Stimulated activated CD8-positive, alpha-beta memory T cell treated with anti-CD3 and anti-CD28 coated beads, Interleukin-4, amount 100 ng/mL, for 1 hour (primary cell): ENCODE measurements at places on chromosomes 6 and 20.

DNA sequence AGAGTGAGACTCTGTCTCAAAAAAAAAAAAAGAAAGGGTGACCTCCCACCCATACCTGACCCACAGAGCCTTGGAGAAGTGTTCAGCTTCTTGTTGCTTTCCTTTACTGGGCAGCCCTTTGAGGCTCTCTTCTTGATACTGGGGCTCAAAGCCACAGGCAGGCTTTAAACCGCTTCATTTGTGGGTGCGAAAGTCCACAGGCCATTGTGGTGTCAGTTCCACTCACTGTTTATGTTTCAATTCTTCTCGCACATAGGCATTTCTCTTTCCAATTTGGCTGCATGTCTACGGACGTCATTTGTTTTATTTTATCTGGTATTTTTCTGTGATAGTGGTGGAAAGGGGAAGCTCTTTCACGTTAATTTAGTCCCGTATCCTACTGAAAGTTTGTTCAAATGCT is 34.6 kb downstream of the PPARD start:
- DNase-seq, result no peak

DNA sequence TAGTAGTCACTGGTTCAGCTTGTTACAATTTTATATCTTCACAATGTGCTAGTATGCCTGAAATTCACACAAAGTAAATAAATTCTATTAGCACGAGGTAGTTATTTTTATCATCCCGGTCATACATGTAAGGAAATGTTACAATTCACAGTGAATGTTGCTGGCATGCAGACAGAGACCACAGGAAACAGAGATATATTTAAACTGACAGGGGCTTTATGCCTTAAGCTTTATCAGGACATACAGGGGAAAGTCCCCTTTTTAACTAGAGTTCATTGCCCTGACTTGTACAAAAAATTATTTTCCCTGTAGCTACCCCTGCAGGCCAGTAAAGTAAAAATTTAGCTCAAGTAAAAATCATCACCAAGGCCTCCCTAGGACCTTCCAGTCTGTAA is 712.0 kb upstream of the NRSN1 start:
- DNase-seq, result no peak

DNA sequence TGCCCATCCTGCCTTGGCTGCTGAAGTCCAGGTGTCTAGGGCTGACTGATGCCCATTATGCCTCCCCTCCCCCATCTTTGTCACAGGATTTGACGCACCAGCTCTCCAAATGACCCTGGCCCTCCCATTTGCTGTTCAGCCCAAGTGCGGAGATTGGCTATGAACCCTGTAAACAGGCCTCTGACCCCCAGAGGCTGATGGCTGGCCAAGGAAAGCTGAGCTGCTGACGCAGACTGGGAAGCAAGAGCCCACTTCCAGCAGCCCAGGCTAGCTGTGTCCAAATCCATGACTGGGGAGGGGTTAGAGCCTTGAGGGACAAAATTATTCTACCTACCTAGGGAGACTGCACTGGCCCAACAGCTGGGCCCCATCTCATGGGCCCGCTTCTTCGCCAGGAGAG is 797 bp upstream of the GNRH2 start:
- no peak for DNase-seq

DNA sequence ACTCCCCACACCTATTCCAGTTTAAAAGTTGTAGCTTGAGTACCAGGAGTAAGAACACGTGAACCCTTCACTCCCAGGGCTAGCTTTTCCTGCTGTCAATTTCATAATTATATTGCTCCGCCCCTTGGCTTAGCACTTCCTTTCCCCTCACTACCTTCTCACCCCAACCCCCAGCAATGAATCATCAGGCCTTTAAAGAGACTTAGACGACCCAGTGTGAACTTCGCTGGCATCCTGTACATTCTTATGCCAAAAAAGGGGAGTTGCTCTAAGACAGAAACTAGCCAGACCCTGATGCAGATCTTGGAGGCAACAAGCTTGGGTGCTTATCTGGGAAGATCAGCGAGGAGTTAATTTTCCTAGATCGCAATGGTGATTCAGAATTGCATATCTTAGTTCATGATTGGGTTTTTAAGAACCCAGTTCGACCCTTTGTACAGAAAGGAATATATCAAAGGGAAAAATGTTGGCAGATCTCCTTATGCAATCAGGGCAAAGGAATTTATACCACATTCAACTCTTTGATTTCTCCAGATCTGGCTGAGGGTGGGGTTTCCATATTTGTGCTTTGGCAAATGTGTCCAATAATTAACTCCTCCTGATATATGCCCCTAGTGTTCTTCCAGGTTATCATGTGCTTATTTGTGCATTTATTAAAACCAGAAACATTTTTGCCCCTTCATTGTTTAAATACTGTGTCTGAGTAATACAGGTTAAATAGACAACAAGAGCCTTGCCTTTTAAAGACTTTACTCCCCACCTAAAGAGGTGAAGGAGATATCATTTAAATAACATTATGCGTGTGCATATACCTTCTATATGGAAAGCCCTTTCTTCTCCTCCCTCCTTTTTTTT is 8.1 kb upstream of the ATXN1 start:
- peak; percentile 47 for DNase-seq

- no peak for DNase-seq
Observed at GRCh38 chr6:88376768-88377387, 210.7 kb upstream of the CNR1 start.

DNA sequence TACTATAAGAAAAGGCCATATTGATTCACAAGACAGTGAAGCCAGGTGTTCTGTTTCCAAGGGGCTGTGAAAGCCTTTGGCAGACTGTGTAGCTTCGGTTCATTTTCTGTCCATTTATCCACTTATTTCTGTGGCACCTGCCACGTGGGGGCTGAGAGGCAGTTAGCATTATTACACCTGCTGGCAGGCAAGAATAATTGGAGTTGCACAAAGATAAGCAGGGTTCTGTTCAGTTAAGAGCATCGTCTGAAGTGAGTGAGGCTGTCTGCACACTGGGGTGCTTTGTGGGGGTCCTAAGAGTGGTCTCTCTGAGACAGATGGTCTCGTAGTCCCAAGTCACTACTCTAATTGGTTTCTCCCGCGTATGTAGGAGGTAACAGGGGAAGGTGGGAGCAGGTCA is 60.6 kb upstream of the CCN6 start:
- no peak for DNase-seq

DNA sequence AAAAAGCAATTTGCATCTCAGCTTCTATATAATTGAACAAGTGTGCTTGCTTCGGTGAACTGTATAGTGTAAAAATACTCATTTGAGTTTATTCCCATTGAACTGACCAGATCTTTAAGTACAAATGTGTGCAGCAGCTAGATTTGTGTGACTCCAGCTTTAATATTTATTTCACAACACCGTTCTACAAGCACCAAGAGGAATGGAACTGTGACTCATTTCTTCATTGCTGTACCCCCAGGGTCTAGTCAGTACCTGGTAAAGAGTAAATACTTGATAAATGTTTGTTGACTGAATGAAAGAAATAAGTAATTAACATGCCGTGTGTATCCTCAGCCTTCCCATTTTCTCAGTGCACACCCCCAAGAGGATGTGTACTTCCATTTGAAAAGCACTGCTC is 464.8 kb downstream of the CBLN4 start:
- DNase-seq, result no peak
